ENCODE measurements at places on chromosomes 3 and 15.

DNA sequence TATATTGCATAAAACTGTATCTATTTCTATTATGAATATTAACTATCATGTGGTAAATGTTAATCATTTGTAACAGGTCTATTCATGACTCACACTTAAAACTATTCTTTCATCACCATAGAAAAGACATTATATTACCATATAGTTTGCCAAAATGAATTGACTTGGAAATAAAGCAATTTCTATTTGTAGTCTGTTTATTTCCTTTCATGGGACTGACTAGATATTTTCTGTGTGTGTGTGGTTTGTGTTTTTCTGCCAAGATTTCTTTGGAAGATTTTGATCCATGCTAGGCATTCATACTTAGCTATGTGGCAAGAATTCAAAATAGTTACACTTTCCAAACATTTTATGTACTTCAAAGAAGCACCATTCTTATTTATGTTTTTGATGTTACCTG is 522.5 kb upstream of the AGTR1 start:
- no peak for DNase-seq

DNA sequence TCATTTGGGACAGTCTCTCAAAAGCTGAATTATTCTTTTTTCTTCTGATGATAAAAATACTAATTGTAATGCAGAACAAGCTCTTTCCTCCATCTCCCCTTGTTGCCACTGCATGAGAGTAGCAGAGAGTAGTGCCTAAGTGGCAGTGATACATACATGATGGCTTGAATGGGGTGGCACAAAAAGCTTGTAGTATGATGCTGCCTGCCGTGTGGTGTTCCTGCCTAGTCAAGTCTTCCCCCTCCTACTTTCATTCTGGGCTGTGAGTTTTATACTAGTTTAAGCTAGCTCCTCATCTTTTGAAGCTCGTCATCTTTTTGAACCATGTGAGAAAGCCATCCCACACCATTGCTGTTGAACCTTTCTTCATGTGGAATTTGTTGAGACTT is 230.5 kb downstream of the NFKBIZ start:
- no peak for DNase-seq

DNA sequence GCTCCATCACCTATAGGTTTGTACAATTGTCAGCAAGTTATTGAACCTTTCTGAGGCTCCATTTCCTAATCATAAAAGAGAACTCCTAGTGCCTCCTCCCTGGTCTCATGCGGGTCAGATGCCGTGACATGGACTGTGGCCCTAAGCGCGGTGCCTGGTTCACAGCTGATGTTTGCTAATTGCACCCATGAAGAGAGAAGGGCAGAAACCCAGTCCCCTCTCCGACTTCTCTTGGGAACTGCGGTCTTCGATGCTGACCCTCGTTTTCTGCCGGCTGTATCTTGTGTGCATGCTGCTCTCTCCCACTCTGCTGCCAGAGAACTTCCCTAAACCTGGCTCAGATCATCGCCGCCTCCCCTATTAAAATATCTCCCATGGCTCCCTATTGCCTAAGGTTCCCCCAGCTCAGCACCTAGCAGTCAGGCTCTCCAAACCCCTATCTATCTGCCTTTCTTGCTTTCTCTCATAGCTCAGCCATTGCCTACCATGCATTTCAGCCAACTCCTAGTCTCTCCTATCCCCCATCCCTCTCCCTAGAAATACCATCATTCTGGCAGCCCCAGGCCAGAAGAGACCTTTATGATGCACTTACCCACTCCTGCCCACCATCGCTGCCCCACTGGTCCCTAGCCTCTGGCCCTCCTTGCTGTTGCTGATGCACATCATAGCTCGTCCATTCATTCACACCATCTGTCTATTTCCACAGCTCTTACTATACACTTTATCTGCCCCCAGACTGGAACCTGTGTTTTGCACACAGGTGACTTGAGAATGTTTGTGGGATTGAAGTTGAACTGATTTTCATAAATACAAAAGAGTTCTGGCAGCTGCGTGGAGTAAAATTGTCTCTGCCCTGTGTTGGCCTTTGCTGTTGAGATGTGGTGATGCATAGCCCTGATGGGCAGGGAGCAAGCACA is 6.6 kb downstream of the ISG20 start:
- DNase-seq, result no peak

- peak; percentile 4 for DNase-seq
Measured at GRCh38 chr15:26864664-26865191, 2.1 kb upstream of the GABRA5 start.

GRCh38 chr3:175619369-175619768 is 760.2 kb downstream of the NAALADL2 start:
- no peak for DNase-seq

DNA sequence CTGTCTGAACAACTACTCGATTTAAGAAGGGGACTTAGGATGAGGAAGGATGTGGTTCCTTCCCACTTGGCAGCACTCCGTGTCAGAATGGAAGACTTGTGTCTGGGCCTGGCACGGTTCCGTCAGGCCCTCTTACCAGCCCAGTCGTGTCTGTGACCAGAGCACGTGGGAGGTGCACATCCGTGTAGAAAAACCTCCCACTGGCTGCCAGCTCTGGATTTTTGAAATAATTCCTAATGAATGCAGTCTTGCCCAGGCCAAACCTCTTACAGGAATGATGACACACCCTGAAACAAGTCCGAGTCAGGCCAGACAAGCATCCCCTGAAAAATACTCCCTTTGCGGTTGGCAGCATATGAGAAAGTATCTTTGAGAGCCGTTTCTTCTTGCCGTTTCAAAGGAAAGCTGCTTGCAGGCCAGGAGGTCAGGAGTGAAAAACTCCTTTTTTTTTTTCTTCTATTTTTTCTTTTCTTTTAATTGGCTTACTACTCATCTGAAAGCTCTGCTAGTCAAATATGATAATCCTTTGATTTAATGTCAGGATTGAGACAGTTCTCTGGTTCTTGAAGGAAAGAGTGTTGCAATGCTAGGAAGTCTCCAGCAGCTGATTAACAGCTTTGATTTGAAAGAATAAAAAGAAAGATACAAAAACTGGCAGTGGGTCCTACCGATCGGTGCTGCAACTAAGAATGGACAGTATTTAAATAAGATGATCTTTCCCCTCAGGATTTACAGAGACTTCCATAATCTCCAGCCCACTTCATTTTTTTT is 19.8 kb downstream of the IL1RAP start:
- peak; percentile 61 for DNase-seq

DNA sequence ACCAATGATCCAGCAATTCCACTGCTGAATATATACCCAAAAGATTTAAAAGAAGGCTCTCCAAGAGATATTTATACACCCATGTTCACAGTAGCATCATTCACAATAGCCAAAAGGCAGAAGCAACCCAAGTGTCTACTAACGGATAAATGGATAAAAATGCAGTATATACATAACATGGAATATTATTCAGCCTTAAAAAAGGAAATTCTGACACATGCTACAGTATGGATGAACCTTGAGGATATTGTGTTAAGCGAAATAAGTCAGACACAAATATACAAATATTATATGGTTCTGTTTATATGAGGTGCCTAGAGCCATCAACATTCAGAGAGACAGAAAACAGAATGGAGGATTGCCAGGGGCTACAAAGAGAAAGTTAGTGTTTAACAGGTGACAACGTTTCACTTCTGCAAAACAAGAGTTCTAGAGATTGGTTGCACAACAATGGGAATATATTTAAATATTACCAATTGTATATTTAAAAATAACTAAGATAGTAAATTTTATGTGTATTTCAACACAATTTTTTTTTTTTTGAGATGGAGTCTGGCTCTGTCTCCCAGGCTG is 69.4 kb downstream of the STAG1 start:
- no peak for DNase-seq

DNA sequence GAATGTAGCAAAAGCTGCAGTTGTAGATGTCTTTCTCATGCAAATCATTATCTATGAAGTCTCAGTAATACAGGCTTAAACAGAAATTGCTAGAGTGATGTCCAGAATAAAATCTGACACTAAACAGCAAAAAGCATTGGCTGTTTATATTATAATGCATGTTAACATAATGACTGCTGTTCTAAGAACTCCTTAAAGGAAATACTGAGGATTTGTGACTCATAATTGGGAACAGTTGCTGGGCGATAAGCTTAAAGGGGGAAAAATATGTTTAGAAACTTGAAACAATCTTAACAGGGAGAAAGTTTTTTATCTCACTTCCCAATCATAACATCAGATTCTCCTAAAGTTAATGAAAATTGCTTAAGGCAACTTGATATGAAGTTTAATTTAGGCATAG is 17.5 kb downstream of the TIPARP start:
- no peak for DNase-seq

- no peak for DNase-seq
Measured at GRCh38 chr3:49057268-49057667, 28.1 kb upstream of the IMPDH2 start.

- no peak for DNase-seq
Measured at GRCh38 chr15:52076889-52077781, 35.4 kb downstream of the BCL2L10 start.

DNA sequence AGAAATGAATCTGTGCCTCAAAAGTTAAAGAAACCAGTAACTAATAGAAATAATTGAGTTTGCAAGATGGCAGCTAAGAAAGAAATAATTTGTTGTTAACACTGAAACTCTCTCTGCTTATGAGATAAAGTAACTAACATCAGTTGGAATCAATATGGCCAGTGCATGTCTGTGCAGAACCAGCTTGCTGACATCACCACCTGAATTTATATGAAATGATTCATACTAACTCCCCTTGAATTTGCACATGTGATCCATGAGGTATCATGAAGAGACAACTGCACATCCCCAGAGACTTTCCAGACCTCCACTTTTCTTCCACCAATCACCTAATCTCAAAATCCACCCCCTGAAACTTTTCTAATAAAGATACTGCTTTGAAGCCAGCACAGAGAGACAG is 10.3 kb upstream of the SLC25A38 start:
- DNase-seq, result no peak

DNA sequence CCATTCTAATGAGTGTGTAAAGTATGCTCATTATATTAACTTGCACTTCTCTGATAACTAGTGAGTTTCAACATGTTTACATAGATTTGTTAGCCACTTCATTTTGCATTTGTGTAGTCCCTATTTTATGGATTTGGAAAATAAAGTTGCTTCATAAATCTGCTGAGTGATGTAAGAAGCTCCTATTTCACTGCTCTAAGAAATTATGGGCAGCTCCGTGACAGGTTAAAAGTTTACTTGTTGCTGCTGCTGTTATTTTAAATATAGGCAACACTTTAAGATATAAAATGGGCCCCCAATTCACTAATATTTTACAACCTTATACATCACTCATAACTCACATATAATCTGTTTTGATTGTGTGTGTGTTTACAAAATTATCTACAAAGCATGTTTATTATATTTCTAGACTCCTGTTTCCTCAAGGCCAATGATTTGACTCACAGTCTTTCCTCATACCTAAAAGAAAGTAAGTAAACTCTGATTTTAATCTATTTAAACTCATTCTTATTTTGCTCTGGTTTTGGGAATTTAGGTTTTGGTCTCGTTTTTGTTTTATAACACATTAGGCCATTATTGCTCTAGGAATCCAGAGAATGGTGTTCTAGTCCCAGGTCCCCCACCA is 51.7 kb upstream of the FILIP1L start:
- DNase-seq, result no peak

GRCh38 chr15:62895905-62896316 is 146.6 kb upstream of the TPM1 start:
- DNase-seq, result no peak

GRCh38 chr3:52140769-52141168 is 13.5 kb downstream of the POC1A start:
- no peak for DNase-seq

DNA sequence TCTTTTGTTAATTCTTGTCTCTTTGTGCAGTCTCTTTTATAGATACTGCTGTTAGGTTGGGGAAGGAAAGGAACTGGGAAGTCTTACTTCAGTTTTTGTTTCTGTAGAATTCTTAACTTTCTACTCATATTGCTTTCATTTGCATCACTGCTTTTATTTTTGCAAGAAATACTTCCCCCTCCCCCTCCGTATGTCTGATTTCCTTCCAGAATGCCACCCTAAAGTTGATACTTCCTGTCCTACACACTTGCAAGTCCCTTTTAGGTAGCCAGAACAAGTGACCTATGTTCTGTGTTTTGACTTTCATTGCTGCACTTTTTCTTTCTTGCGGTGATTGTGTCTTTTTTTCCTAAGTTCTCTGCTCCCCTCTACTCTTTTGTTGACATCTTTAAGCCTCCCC is 477.4 kb downstream of the RSL24D1 start:
- DNase-seq, result no peak

- no peak for DNase-seq
Measured at GRCh38 chr3:77667901-77668300, 628.0 kb downstream of the ROBO2 start.

DNA sequence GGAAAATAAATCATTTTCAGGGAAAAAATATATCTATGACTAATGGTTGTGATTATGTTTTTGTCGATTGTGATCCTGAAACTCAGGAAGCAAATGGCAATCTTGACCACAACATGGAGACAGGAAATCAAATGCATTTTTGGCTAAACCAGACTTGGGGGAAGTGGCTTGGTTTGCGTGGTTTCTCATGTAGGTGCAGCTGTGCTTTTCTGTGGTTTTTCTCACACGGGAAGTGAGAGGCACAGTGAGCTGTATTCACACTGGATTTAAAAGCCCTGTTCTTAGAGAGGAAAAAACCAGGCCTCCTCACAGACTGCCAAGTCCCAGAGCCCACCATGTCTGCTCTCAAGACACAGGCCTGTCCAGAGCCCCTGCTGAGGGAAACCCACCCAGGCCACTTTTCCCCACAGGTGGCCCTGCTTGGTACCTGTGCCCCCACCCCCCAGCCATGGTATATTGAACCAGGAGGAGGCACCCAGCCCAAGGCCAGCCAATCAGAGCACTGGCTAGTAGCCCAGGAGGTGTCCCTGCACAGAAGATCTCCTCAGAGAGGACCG is 46.1 kb downstream of the BTD start:
- DNase-seq, result peak; percentile 57

DNA sequence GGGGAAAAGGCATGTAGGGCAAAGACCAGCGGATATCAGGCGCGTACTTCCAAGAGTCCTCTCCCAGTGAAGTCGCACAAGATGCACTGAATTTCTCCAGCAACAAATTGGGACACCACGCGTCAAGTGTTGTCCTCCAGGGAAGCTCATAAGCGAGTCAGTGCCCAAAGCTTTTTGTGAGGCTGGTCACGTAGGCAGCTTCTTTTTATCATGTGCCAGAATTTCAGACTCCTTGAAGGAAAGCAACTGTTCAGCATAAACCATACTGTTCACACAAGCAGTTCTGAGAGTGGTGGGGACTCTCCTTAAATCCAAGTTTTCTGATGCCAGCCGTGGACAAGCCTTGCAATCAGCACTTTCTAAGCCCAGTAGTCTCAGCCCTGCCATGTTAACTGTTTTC is 10.1 kb upstream of the FSTL1 start:
- DNase-seq, result no peak

- no peak for DNase-seq
Measured at GRCh38 chr15:62403164-62403809, 238.2 kb upstream of the C2CD4B start.

GRCh38 chr3:112585782-112586181 is 23.9 kb downstream of the SLC35A5 start:
- no peak for DNase-seq

DNA sequence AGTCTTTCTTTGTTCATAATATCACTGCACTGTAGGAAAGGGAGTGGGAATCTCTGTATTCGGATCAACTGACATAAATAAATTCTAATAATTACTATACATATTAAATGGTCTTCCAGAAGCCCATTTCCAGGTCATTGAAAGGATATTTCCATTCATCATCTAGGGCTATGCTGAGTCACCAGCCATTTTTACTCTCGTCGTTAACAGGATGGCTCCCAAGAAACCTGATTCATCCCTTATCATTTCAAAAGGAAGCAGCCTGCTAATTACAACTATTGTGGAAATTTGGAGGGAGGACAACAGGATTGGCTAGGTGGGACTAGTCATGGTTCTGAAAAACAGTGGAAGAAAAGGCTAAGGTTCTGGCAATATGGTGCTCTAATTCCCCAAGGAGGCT is 13.6 kb downstream of the GMNC start:
- DNase-seq, result no peak
